Stimulated activated naive CD8-positive, alpha-beta T cell treated with anti-CD3 and anti-CD28 coated beads, Interleukin-15, amount 100 ng/mL, for 72 hours (primary cell): ENCODE measurements at places on chromosomes 3 and 15.

- DNase-seq = no peak
Measured at GRCh38 chr3:80526153-80526552, 758.4 kb upstream of the ROBO1 start.

GRCh38 chr3:33724256-33724655, 6.2 kb upstream of the CLASP2 start:
- no peak for DNase-seq

DNA sequence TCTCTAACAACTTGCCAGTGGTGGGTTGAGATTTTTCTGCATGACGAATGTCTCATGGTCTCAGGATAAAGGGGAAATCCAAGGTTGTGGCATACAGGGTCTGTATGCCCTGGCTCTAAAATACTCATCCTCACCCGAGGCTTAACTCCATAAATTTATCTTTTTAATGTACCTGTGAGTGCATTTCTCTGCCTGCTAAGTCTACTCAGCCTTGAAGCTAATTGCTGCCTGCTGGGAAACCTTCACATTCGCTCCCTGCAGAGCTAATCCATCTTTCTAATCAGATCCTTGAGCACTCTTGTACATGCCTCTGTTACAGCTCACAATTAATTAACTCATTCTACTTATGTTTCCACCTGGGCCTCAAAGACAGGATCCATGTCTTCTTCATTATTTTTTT, 93.8 kb downstream of the CMSS1 start:
- DNase-seq = no peak

- no peak for DNase-seq
Measured at GRCh38 chr3:55571913-55572312, 84.8 kb upstream of the WNT5A start.

DNA sequence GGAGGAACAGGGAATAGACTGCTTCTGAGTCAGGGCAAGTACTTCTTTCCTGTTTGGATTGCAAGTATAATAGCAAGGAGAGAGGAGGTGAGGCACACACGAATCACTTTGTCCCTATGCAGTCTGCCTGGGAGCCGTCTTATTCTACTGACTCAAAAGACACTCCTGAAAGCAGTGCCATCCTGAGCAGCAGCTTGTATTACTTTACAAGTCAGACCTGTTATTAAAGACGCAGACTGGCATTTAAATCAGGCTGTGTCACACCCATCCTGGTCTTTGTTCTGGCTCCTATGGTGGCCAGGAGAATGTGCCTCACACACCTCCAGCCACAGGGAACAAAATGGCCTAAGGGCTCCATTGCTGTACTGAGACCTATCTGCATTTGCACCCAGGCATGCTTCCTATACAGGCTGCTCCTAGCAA, 17.9 kb upstream of the SQOR start:
- no peak for DNase-seq

- DNase-seq = peak; percentile 36
Measured at GRCh38 chr15:58182460-58183163, 44.4 kb downstream of the AQP9 start.

DNA sequence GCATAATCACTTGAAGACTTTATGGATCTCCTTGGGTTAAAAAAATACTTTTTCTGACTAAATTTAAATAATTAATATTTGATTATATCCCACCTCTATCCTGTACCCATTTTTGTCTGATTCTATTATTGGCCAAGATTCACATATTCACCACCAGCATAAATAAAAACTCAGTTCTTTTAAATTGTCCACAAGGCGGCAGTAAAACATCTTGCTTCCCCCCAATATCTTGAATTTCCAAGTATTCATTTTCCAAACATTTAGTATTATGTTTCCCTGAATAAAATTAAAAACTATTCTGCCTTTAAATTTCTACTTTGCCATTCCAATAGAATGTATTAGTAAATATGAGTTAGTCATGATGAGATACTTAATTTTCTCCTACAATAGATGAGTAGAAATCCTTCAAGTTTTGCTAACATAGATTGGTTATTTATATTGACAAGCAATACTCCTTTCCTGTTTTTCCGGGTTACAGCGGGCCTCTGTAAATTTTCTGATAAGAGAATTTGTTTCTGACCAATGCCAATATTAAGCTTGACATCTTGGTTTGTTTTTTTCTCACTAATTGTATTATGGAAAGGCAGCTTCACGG, 218.7 kb upstream of the MDFIC2 start:
- DNase-seq = no peak

GRCh38 chr15:78239811-78240210, 5.4 kb upstream of the ACSBG1 start:
- DNase-seq = no peak

DNA sequence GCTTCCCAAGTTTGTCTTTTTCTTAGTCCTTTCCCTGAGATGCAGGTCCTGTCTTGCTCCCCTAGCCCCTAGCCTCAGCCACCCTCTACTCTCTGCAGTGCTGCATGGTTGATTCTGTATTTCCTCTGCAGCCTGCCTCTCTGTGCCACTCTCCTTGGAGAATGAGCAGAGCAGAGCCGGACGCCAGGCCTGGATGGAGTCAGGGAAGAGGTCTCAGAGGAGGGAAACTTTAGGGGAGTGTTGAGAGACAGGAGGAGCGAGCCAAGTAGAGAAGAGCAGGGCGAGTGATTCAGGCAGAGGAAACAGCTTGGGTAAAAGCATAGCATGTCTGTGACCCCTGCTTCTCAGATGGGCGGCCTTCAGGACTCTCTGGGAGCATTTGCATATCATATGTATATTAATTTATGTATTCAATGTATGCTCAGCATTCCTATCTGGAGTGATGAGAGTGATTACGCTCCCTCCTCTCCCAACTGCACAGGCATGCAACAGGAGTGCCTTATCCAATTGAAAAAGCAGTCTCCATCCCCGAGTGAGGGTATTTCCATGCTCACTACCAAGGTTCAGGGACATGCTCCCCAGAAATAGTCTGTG, 166.7 kb downstream of the RORA start:
- no peak for DNase-seq

- no peak for DNase-seq
Measured at GRCh38 chr3:126124148-126124868, 40.4 kb upstream of the SLC41A3 start.

DNA sequence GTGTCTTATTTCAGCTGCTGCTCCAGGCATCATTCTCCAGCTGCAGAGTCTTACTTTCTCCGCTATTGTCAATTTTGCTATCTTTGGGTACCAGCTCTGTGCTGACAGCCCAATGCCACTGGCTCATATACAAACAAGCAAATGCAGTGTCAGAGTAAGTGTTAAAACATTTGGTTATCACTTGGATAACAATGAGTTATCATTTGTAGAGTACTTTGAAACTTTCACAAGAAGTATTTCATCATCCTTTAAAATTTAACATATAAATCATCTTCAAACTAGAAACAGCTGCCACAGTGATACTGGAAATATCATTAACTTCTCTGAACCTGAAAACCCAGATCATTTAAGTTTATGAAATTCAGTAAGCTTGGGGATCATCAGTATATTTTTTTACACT, 13.8 kb downstream of the TSPAN3 start:
- DNase-seq = no peak

DNA sequence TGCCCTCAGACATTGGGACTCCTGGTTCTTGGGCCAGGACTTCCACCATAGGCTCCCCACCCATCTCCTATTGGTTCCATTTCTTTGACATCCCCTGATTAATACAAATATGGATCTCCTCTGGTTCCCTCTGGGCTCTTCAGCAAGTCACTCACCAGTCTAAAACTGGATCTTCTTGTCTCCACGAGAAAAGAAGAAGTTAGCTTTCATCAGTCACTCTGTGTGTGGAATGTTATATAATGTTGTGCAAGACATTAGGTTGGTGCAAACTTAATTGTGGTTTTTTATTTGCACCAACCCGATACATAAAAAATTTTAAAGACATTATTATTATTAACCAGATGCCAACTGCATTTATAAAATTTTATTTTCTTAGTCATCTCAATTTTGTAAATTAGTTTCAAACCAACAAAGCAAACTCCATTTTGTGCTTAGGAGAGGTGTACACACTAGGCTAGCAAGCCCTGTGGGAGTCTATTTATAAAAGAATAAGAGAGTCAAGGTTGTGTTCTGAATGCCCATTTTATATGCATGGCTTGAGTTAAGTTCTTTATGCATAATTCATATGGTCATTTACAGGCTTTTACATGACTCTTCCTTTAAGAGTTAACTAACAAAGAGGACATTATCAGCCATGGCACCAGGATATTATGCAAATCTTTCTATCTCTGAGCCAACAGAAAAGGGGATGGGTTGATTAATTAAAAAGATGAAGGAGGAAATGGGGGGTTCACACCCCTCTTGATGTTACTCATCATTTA, 35.1 kb upstream of the IL12A start:
- no peak for DNase-seq

GRCh38 chr3:129614927-129615363, 8.5 kb upstream of the PLXND1 start:
- DNase-seq = no peak

DNA sequence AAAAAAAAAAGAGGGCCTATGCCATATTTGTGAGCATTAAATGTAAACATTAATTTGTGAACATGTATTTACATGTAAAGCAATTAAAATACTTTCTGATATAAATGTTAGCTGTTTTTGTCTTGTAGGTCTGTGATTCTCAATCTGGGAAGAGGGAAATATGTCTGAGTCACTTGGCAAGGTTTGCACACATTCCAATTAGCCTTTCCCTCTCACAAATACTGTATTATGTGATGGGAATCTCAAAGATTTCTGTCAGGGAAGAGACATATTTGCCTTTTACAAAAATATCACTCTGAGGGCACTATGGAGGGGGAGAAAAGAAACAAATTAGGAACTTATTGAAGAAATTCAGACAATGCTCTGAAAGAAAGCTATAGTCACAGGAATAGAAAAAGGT, 483.6 kb downstream of the GBE1 start:
- no peak for DNase-seq
